Suprapubic skin (tissue), 4 donors: ENCODE measurements at places on chromosomes 12 and 14. TPM values are rescaled to one million over a fixed set of nuclear protein-coding genes. Genes with fewer than 3 reads are reported as not detected.
A peak's percentile ranks its signal among the peaks of the same experiment; 100 is the strongest.

- H3K4me3 ChIP-seq = no peak overlapping the region
- no peaks in the 10 kb centered on the region for H3K36me3 ChIP-seq
- H3K4me1 ChIP-seq = no peaks in the 10 kb centered on the region
Measured at GRCh38 chr12:124148481-124149273, 146.2 kb upstream of the RFLNA start.

GRCh38 chr14:68232300-68233055 is 412.9 kb downstream of the RAD51B start:
- H3K4me1 ChIP-seq = peaks cover 49% of the 10 kb centered on the region
- peak; percentile 65 for DNase-seq
- peak overlapping the region; percentile 68 for H3K27ac ChIP-seq

- no peak overlapping the region for H3K27ac ChIP-seq
- H3K36me3 ChIP-seq = no peaks in the 10 kb centered on the region
- H3K27me3 ChIP-seq = peaks cover 4% of the 10 kb centered on the region
- H3K4me3 ChIP-seq = no peak overlapping the region
- no peaks in the 10 kb centered on the region for H3K4me1 ChIP-seq
- DNase-seq = no peak
Measured at GRCh38 chr14:92340931-92341330, 18.0 kb downstream of the SLC24A4 start.

DNA sequence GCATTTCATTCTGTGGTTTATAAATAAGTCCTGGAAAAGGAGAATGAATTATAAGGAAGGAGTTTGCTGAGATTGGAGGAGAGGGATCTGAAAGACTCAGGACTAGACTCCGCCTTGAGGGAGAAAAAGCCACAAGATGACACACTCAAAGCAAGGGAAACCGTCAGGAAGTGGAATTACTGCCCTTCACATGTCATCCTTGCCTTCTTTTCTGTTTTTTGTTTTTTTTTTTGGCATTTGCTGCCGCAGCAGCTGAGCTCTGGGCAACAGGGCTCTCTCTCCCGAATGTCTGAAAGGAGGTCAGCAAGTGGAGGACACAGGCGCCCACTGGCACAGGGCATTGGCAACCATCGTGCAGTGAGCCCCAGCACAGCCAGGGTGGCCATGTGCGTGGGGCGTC is 344.9 kb downstream of the DPF3 start:
- no peak overlapping the region for H3K27ac ChIP-seq
- DNase-seq = no peak
- H3K36me3 ChIP-seq = no peaks in the 10 kb centered on the region
- no peak overlapping the region for H3K4me3 ChIP-seq
- H3K4me1 ChIP-seq = peaks cover 12% of the 10 kb centered on the region

GRCh38 chr12:108779998-108780688 is 48.8 kb upstream of the CORO1C start:
- H3K4me3 ChIP-seq = no peak overlapping the region
- H3K36me3 ChIP-seq = no peaks in the 10 kb centered on the region
- DNase-seq = no peak
- H3K27me3 ChIP-seq = no peaks in the 10 kb centered on the region
- peak overlapping the region; percentile 19 for H3K27ac ChIP-seq

DNA sequence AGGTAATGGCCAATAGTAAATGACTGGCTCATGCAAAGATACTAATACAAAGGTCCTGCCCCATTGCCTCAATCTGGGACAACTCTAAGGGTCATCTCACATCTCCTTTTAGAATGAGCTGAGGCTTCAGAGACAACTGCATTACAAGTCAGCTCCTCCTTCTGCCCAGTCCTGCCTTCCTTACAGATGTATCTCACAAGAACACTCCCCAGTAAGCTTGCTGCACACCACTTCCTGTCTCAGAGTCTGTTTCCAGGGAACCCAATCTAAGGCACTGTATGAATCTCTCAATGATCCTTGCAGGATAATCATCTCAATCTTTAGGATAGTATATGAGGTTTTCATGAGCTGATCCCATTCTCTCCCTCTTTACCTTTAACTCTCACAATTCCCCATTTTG is 57.8 kb upstream of the ZDHHC17 start:
- no peak overlapping the region for H3K4me3 ChIP-seq
- no peak for DNase-seq
- peaks cover 4% of the 10 kb centered on the region for H3K4me1 ChIP-seq
- H3K27me3 ChIP-seq = no peaks in the 10 kb centered on the region
- no peak overlapping the region for H3K27ac ChIP-seq
- no peaks in the 10 kb centered on the region for H3K36me3 ChIP-seq

DNA sequence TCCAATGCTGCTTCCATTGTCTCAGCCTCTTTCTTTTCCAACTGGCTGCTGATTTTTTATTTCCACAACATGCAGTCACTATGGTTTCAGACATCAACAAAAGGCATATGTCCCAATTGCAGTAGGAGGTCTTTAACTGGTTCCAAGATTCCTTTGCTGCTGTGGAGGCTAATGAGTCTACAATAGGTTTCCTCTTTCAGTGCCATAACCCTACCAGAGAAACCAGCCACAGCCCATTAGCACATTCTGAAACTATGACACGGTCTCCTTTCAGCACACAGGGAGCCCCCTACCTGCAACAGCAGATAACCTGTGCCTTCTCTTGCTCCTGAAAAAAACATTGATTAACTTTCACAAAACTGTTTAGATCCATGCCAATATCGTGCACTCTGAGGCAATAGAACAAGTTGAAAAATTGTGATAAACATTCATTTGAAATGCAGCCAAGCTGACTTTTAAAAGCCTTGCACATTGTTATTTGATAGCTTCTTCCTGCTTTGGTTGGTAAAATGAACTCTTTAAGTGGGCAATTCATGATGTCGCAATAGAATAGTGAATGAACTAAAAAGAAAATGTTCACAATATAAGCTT is 32.4 kb downstream of the PLEKHG7 start:
- peaks cover 25% of the 10 kb centered on the region for H3K4me1 ChIP-seq
- H3K4me3 ChIP-seq = no peak overlapping the region
- no peaks in the 10 kb centered on the region for H3K27me3 ChIP-seq
- H3K27ac ChIP-seq = peak overlapping the region; percentile 66

GRCh38 chr12:29738365-29738764 is 45.4 kb downstream of the TMTC1 start:
- DNase-seq = no peak
- H3K4me3 ChIP-seq = no peak overlapping the region
- no peak overlapping the region for H3K27ac ChIP-seq
- H3K36me3 ChIP-seq = no peaks in the 10 kb centered on the region

GRCh38 chr14:91311284-91311662 is 66.8 kb upstream of the GPR68 start:
- H3K27ac ChIP-seq = no peak overlapping the region
- H3K4me1 ChIP-seq = peaks cover 3% of the 10 kb centered on the region
- H3K4me3 ChIP-seq = no peak overlapping the region
- H3K36me3 ChIP-seq = peaks cover 37% of the 10 kb centered on the region
- DNase-seq = no peak

DNA sequence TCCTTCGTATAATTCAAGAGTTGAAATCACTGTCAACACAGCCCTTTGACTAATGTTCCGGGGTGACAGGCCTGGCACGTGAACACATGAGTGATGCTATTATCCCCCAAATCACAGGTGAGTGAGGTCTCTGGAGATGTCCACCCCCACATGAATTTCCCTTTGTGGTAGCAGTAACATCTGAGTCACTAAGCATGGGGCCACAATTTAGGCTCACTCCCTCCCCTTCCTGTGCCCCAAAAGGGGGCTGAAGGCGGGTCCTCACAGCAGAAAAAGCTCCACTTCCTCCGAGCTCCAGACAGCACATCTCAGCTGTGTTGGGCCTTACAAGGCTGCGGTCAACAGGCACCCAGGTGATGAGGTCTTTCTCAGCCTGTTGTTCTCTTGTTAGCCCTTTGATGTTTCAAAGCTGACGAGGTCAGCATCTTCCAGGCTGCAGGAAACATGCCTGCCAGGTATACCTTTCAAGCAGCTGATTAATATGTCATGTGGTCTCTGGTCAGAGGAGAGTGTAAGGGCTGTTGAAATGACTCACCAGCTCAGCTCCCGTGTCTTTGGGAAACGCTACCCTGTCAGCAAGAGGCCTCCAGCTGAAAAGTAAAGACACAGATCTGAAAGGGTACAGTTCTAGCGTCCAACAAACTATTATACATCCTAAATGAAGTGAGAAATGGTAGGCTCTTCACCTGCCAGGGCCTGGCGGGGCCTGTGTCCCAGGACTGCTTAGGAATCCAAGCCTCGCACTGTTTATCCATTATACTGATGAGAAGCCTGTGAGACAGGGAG is 107.3 kb downstream of the ZFP36L1 start:
- H3K4me1 ChIP-seq = peaks cover 54% of the 10 kb centered on the region
- H3K27me3 ChIP-seq = no peaks in the 10 kb centered on the region
- H3K4me3 ChIP-seq = no peak overlapping the region
- no peaks in the 10 kb centered on the region for H3K36me3 ChIP-seq

- no peaks in the 10 kb centered on the region for H3K36me3 ChIP-seq
- DNase-seq = no peak
Measured at GRCh38 chr14:101355284-101355683, 206.0 kb upstream of the DIO3 start.

DNA sequence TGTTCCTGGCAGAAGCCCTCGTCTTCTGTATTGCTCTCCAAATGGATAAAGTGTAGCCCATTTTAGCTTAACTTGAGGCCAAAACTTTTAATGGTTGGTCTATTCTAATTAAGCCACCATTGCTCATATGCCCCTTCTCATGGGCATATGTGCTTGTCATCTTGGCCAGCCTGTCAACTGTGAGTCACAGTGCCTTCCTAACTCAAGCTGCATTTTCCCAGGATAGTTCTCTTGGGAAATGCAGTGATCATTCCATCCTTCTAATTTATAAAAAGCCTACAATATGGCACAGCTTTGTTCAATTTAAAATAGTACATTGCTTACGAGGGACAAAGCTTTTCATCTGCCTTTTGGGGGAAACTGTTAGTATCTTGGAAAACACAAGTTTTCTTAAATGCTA is 6.6 kb downstream of the PTHLH start:
- no peak for DNase-seq
- no peak overlapping the region for H3K27ac ChIP-seq
- peaks cover 50% of the 10 kb centered on the region for H3K27me3 ChIP-seq
- H3K36me3 ChIP-seq = no peaks in the 10 kb centered on the region

DNA sequence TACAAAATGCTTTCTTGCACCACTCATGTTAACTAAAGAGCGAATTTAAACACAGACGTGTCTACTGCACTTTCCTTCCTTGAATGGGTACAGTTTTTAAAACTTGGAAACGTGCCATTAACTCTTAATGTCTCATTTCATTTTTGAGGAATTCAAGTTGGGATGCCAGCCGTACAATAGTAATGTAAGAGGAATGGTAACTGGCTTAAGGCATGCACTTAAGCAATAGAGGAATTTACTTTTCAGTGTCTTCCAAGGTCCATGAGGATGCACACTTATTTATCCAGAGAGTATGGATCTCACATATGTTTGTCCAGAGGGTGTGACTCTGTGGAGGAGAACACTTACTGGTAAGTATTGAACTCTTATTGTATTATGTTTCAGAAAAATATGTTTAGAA is 52.9 kb downstream of the PPP4R4 start:
- no peak overlapping the region for H3K4me3 ChIP-seq
- no peaks in the 10 kb centered on the region for H3K36me3 ChIP-seq
- H3K27ac ChIP-seq = no peak overlapping the region
- no peak for DNase-seq
- no peaks in the 10 kb centered on the region for H3K4me1 ChIP-seq

GRCh38 chr14:69199786-69200185 is 8.5 kb downstream of the EXD2 start:
- no peaks in the 10 kb centered on the region for H3K27me3 ChIP-seq
- DNase-seq = no peak
- H3K4me1 ChIP-seq = no peaks in the 10 kb centered on the region

DNA sequence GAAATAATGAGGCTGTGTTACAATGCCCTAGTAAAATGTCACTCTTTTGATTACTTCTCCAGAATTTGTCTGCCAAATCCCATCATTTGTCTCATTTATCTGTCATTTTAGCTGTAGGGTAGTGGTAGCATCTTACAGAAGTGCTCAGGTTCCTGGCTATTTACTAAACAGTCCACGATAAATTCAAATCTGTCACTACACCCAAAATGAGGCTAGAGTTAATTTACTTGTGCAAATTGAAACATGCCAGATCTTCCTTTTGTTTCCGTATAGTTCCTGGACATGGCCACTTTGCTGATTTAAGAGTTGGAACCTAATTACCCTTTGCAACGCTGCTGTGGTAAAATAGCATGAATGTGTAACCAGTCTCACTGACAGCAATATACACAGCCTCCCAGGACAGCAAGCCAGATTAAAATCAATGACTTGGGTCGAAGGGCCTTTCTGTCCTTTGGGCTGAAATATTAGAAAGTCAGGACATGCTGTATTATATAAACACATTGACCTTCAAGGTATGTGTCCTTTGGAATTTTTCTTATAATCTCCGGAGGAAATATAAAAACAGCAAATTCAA is 485.4 kb downstream of the MDGA2 start:
- DNase-seq = no peak
- H3K36me3 ChIP-seq = no peaks in the 10 kb centered on the region
- H3K4me3 ChIP-seq = no peak overlapping the region
- H3K27ac ChIP-seq = no peak overlapping the region
- no peaks in the 10 kb centered on the region for H3K27me3 ChIP-seq
- H3K4me1 ChIP-seq = no peaks in the 10 kb centered on the region

DNA sequence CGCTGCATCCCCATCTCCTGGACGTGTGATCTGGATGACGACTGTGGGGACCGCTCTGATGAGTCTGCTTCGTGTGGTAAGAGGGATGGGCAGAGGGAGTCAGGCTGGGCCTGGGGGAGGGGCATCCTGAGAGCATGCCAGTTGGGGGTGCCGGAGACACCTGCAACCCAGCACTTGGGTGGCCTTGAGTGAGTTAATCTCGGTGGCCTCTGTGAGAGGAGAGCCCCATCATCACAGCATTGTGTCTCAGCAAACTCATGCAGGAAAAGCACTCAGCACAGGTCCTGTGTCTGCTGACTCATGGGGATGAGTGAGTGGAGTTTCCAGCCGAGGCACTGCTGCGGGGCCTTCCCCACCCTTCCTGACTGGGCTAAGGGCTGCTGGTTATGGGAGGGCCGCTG is 19.6 kb upstream of the LRP1-AS start:
- DNase-seq = no peak
- peak overlapping the region; percentile 1 for H3K27ac ChIP-seq
- peaks cover 56% of the 10 kb centered on the region for H3K4me1 ChIP-seq
- H3K4me3 ChIP-seq = no peak overlapping the region

- peaks cover 58% of the 10 kb centered on the region for H3K4me1 ChIP-seq
- H3K4me3 ChIP-seq = no peak overlapping the region
- DNase-seq = no peak
Measured at GRCh38 chr12:47742253-47742825, 16.3 kb downstream of the RAPGEF3 start.

GRCh38 chr14:60482743-60483142 is 3.1 kb downstream of the C14orf39 start:
- peaks cover 7% of the 10 kb centered on the region for H3K4me1 ChIP-seq
- no peaks in the 10 kb centered on the region for H3K36me3 ChIP-seq
- peaks cover 45% of the 10 kb centered on the region for H3K27me3 ChIP-seq
- H3K27ac ChIP-seq = no peak overlapping the region
- no peak for DNase-seq

GRCh38 chr12:45214749-45215418 is 1.0 kb upstream of the ANO6 start:
- H3K36me3 ChIP-seq = no peaks in the 10 kb centered on the region
- H3K27me3 ChIP-seq = no peaks in the 10 kb centered on the region
- peaks cover 30% of the 10 kb centered on the region for H3K4me1 ChIP-seq
- DNase-seq = no peak

Gene ZFYVE1
- total RNA-seq = 28.8 TPM

Gene PPP1R36
- 1.5 TPM for total RNA-seq

Gene ADAM21
- not detected for total RNA-seq

Gene GUCY2C
- not detected for total RNA-seq

Gene RHEBL1
- 1.1 TPM for total RNA-seq

Gene TTC8
- total RNA-seq = 11.3 TPM

Gene NOC4L
- total RNA-seq = 20.4 TPM

Gene P2RX2
- not detected for total RNA-seq

Gene GARIN6
- total RNA-seq = not detected

Gene RAPGEF3
- 11.3 TPM for total RNA-seq

Gene GIT2
- total RNA-seq = 60.6 TPM

Gene CD4
- total RNA-seq = 2.5 TPM
